NCI-H774 (cell line): ENCODE measurements at places on chromosomes 3 and 15.

GRCh38 chr3:146314871-146315270 is 64.0 kb upstream of the PLSCR4 start:
- no peak for DNase-seq

- DNase-seq: no peak
Measured at GRCh38 chr3:141419946-141420345, 51.6 kb downstream of the ZBTB38 start.

GRCh38 chr3:47899495-47900108 is 96.7 kb downstream of the DHX30 start:
- no peak for DNase-seq

- no peak for DNase-seq
Measured at GRCh38 chr3:75192146-75192616, 471.9 kb upstream of the FRG2C start.

DNA sequence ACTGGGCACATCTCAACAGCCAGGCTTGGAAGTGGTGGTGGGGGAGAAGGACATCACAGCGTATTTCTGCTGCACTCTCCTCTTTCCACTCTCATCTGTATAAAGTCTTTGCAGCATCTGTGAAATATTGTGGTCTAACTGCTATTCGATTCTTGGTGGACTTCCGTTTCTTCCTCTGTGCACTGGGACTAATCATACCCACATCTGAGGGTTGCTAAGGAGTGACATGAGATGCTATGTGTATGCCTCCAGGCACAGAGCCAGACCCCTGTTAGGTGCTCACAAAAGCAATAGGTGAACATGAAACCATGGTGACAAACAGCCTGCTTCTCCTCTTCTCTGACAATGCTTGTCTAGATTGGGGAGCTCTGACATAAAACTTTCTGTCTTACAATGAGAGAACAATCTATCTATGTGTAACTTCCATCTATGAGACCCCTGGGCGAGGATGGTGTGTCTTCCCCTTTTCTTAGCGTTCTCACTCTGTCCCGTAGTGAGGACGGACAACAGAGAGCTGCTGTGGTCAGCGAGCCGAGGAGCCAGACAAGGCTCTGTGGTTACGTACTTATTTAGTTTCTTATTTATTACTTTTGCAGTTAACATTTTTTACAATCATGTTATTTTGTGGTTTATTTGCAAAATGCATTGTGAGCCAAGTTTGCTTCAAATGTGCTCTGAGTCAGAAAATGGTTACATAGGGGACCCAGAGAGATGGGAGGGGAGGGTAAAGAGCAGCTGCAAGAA is 196.7 kb upstream of the TPRG1 start:
- no peak for DNase-seq

GRCh38 chr3:129033633-129034321 is 26.8 kb upstream of the GP9 start:
- no peak for DNase-seq

DNA sequence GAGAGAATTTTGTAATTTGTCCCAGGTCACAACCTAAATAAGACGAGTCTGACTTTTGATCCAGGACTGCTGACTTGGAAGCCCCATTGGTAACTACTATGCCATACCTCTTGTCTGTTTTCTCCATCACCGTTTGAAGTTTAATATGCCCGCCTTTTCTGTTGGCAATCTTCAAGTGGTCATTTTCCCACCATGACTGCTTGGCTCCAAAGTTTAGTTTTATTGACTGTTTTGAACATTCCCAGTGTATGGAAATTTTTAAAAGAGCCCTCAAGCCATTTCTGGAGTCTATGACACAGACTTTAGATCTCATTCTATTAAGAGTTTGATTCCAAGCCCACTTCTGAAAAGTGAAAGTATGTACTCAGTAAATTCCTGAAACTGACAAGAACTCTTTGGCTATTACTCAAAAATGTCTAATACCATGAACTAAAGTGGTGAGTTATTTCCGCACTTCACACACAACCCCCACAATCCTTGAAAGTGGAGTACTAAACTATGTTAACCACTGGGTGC is 136.7 kb upstream of the ADAMTS9 start:
- no peak for DNase-seq

- DNase-seq: no peak
Measured at GRCh38 chr3:186035277-186035676, 73.6 kb downstream of the ETV5 start.

GRCh38 chr3:111848778-111849177 is 10.3 kb upstream of the PHLDB2 start:
- DNase-seq: no peak

DNA sequence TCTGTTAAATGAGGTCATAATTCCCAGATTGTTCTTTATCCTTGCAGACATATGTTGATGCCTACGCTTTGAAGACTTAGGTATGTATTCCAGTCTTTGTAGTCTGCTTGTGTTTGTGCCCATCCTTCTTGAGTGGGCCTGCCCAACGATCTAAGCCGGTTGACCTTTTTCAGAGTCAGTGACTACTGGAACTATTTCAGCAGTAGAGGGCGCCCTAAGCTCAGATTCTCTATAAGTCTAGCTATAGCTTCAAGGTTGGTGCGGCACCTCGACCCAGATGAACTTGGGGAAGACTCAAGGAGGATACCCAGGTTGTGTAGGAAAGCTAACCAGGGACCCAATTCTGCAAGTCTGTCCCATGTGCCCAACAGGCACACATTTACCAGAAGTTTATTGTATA is 228.8 kb upstream of the PPP2R3A start:
- peak; percentile 14 for DNase-seq

DNA sequence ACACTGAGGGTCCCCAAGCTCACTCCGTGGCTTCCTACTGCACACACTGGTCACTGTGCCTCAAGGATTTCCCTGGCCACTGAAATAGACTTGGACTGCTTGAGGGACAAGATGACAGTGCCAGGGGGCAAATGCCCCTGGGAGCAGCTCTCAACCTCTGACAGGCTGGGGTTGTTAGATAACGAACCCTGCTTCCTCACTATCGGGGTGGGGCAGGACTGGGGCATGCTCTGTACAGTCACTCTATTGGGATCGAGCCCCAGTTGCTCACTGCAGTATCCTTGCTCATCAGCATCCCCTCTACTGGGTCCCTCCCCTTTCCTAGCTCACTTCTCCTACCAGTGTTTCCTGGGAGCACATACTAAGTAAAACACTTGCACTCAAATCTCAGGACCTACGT is 610.8 kb downstream of the NTRK3 start:
- DNase-seq: no peak

GRCh38 chr3:40801284-40801741 is 276.6 kb downstream of the ZNF621 start:
- no peak for DNase-seq
